CD14-positive monocyte (primary cell): ENCODE measurements at places on chromosomes 12 and 14.

DNA sequence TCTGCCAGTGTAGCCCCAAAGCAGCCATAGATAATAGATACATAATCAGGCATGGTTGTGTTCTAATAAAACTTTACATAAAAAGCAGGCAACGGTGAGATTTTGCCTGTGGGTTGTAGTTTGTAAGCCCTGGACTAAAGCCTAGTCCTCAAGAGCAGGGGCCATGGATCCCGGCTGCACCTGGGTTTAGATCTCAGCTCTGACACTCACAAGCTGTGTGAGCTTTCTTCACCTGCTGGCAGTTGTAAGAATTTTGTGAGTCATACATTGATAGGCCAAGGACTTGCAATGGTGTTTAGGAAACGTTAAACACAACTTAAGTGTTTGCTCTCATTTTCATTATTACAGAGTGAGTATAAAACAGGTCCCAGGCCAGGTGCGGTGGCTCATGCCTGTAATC is 395.8 kb upstream of the TBX3 start:
- DNase-seq: no peak

GRCh38 chr14:72155379-72155993 is 223.3 kb downstream of the RGS6 start:
- no peak for DNase-seq

GRCh38 chr12:685388-685787 is 22.1 kb upstream of the NINJ2 start:
- peak; percentile 81 for DNase-seq

DNA sequence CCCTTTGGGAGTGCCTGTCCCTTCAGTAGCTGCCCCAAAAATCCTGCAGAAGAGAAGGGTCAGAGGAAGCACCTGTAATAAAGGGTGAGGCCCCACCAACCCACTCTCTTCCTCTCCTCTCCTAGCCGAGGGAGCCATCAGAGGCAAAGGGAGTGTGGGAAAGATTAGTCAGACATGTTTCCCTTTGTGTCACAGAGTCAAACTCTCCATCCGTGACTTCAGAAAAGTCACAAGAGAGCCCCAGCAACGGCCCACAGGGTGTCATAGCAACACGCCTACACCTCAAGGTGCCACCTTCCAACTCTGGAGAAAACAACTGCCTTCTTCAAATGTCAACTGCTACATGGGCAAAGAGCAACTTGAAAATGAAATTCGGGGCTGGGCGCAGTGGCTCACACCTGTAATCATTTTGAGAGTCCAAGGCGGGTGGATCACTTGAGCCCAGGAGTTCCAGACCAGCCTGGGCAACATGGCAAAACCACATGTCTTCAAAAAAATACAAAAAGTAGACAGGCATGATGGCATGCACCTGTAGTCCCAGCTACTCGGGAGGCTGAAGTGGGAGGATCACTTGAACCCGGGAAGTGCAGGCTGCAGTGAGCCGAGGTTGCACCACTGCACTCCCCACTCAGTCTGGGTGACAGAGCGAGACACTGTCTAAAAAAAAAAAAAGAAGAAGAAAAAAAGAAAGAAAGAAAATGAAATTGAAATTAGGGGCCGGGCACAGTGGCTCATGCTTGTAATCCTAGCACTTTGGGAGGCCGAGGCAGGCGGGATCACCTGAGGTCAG is 17.7 kb upstream of the CD27 start:
- no peak for DNase-seq

DNA sequence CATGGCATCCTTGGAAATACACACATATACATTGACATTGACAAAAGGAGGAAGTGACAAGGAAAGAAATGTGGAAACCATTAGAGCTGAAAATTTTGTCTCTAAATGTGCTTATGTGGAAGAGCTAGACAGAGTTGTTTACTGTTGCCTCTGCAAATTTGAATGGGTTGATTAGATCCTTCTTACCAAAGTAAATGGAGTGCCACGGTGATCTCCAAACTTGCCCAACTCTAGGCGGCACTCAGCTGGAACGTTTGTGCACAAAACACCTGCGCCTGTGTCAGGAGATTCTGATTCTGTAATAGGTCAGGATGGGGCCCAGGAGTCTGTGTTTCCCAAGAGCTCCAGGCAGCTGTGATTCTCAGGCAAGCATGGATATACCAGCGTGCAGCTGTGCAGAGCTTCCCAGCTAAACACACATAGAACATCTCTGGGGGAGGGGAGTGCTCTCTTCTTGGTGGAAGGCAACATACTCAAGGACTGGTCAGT is 77.8 kb upstream of the BDKRB2 start:
- DNase-seq: no peak

GRCh38 chr14:96299441-96299840 is 43.4 kb downstream of the BDKRB1 start:
- no peak for DNase-seq

GRCh38 chr12:113184098-113184899 is 979 bp downstream of the DDX54 start:
- no peak for DNase-seq

GRCh38 chr12:108465417-108465816 is 49.7 kb upstream of the FICD start:
- no peak for DNase-seq

- no peak for DNase-seq
Measured at GRCh38 chr12:91256411-91256810, 73.8 kb upstream of the DCN start.

GRCh38 chr12:6163416-6164060 is 36.7 kb upstream of the CD9 start:
- DNase-seq: no peak

DNA sequence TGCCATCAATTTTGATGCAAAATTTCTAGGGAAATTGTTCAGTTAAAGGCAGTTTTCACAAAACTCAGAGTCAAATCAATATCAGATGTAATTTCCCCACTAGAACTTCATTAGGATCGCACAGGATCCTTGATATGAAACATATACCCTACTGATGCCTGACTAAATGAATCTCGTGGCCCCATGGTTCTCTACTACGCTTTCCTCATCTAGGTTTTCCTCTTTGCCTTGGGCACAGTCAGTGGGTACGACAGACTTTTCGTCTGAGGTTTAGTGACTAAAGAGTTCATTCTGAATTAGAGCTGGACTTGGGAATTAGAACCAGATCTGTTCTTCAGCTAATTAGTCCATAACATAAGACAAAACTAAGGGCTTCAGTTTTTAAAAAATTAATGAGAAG is 42.5 kb upstream of the GNPNAT1 start:
- no peak for DNase-seq

DNA sequence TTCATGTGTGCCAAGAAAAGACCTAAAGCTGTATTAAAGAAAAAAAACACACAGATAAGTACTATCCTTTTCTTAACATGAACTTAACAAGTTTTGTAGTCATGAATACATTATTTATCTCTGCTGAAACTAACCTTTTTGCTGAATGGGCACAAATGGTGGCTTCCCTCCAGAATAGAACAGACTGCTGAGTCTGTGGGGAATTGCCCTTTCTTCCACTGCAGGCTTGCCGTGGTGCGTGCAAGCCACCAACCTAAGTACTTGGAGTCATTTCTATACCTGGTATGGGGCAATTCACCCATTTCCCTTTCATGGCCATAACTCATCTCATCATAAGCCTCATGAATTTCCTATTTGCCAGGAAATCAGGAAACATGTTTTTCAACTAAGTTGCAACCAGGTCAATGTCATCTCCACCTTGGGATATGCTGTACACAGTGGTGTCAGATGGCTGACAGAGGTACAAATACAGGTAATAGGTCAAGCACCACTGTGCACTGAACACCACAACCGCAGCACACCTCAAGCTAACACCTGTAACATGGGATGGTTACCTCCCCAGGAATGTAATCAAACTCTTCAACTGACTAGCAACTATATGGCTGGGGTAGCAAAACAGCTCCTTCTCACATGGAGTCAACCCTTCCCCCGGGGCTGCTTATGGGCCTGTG is 49.9 kb downstream of the CATSPERB start:
- no peak for DNase-seq

- DNase-seq: no peak
Measured at GRCh38 chr14:72754949-72755348, 139.0 kb downstream of the DPF3 start.

DNA sequence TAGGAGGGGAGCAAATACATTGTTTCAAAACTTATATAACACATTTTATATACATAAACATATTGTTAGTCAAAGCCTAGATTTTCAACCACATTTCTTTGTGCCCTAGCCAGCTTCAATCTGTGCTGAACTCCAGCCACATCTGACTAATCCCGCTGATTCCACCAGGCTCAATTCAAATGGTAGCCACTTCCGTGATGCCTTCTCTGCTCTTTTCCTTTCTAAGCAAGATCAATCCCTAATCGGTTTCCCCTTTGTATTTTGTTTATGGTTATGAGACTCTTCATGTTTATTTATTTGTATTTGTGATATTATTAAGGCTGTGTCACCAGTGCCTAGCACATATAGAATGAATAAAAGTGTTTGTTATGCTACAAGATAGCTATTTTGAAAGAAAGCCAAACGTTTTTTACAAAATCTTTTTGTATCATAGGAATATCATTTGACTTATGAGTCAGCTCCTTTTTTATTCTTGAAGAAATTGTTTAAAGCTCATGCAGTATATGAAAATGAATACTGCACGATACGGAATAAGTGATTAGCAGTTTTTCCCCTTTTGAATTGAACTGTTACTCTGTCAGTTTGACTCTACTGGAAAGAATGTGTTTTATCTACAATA is 110.2 kb downstream of the PLEKHA5 start:
- DNase-seq: no peak

DNA sequence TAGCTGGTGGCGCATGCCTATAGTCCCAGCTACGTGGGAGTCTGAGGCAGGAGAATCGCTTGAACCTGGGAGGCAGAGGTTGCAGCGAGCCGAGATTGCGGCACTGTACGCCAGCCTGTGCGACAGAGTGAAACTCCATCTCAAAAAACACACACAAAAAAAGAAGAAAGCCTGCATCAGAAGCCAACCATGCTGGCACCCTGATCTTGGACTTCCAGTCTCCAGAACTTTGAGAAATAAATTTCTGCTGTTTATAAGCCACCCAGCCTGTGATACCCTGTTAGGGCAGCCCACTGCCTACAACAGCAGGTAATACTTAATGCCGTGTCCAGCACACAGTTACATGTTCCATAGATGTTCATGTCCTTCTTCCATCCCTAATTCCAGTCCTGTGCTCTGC is 62.7 kb downstream of the NDUFA12 start:
- no peak for DNase-seq

GRCh38 chr14:105493921-105494605 is 3.0 kb downstream of the TEDC1 start:
- no peak for DNase-seq

GRCh38 chr12:27580561-27581330 is 56.7 kb downstream of the PPFIBP1 start:
- DNase-seq: no peak

DNA sequence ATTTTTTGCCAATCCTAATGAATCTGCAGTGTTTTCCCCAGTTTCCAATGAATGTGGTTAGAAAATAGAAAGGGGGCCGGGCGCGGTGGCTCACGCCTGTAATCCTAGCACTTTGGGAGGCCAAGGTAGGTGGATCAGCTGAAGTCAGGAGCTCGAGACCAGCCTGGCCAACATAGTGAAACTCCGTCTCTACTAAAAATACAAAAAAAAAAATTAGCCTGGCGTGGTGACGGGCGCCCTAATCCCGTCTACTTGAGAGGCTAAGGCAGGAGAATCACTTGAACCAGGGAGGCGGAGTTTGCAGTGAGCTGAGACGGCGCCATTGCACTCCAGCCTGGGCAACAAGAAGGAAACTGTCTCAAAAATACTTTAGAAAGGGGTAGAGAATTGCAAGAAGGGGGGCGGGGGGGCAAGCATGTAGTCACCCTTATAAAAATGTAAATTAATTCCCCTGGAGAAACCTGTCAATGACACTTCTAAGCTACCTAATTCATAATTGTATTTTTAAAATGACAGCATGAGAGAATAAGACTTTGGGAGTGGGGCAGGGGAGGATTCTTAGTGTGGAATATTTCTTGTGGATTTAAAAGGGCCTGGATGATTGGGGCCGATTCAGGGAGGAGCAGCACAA is 1.7 kb downstream of the KLHDC2 start:
- no peak for DNase-seq

GRCh38 chr12:84658877-84659276 is 253.7 kb downstream of the SLC6A15 start:
- DNase-seq: no peak

DNA sequence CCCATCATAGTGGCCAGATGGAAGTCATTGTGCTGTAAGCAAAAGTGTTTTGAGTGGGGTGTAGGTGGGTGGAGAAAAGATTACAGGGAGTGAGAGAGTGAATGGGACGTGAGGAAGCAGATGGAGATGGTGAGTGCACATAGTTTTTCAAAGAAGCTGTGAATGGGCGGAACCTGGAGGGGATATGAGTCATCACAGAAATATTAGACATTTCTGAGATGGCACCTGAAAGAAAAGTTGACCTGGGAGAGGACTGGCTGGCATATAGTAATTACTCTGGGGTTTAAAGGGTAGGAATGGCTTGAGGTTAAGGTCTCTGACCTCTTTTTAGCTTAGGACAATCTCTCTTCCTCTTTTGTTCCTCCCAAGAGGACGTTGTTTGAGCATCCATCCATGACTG is 50.5 kb downstream of the ANO4 start:
- no peak for DNase-seq

DNA sequence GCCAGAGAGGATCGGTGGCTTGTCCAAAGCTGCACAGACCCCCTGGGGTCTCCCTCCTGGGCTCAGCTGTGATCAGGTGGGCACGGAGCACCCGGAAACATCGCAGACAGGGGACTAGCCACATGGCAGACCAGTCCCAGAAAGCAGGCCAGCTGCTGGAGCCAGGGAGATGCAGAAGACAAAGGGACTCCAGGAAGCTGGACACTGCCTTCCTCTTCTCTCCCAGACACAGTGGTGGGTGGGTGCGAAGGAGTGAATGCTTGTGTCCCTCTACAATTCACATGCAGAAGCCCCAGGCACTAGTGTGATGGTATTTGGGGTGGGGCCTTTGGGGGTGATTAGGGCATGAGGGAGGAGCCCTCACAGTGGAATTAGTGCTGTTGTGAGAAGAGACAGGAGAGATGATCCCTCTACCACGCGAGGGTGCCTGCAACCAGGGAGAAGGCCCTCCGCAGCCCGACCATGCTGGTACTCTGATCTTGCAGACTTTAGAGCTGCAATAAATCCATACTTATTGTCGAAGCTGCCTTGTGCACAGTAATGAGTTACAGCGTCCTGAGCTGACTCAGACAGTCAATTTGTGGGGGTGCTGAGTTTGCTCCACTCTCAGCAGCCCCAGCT is 95.2 kb downstream of the CALM1 start:
- DNase-seq: no peak

DNA sequence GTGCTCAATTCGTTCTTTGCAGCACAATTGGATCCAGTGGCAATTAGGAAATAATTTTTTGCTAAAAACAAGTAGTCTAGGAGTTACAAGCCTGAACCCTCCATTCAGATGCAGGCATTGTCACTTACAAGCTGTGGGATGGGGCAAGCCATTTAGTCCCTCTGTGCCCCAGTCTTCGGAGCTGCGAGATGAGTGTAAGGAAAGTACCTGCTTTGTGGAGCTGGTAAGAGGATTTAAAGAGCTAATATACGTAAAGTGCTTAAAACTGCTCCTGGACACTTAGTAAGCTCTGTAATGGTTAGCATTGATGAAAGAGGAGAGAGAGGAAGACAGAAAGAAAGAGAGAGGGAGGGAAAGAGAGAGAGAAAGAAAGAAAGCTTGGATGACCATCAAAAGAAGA is 112.5 kb downstream of the LGMN start:
- no peak for DNase-seq

- no peak for DNase-seq
Measured at GRCh38 chr12:31369712-31370521, 44.0 kb upstream of the SINHCAF start.
